ENCODE measurements at places on chromosomes 7 and 10. TPM values are rescaled to one million over a fixed set of nuclear protein-coding genes. Genes with fewer than 3 reads are reported as not detected.
A peak's percentile ranks its signal among the peaks of the same experiment; 100 is the strongest.

Gene NUTM2B
- 5.0 TPM for total RNA-seq

Gene ZNF716
- total RNA-seq: not detected

Gene NUDT13
- 0.56 TPM for total RNA-seq

DNA sequence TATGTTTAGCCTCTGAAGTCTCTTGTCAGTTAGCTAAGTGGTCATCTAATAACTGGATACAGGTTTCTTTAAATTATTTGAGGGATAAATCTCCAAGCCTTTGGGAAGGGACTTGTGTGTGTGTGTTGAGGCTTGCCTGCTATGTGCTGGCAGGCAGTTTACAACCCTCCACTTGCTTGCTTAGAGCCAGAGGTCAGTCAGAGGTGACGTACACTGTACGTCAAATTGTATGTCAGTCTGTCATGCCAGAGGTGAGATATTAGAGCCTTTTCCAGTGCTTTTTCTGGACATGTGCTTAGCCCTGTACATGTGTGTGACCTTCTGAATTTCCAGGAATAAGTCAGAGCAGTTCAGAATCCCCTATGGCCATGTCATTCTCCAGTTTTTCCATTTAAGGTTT is 438.9 kb downstream of the SDK1 start:
- no peaks in the 10 kb centered on the region for H3K27me3 ChIP-seq
- H3K36me3 ChIP-seq: no peaks in the 10 kb centered on the region
- H3K4me1 ChIP-seq: no peaks in the 10 kb centered on the region
- DNase-seq: no peak

- H3K4me1 ChIP-seq: no peaks in the 10 kb centered on the region
- no peaks in the 10 kb centered on the region for H3K36me3 ChIP-seq
- H3K4me3 ChIP-seq: no peak overlapping the region
- H3K27me3 ChIP-seq: no peaks in the 10 kb centered on the region
- no peak for DNase-seq
Observed at GRCh38 chr7:45647967-45648670, 74.0 kb downstream of the ADCY1 start.

- no peak overlapping the region for H3K4me3 ChIP-seq
- no peak for DNase-seq
- no peaks in the 10 kb centered on the region for H3K4me1 ChIP-seq
- H3K27ac ChIP-seq: no peak overlapping the region
- H3K27me3 ChIP-seq: no peaks in the 10 kb centered on the region
Observed at GRCh38 chr7:150572496-150572895, 5.3 kb downstream of the GIMAP4 start.

- H3K36me3 ChIP-seq: no peaks in the 10 kb centered on the region
- DNase-seq: no peak
- no peaks in the 10 kb centered on the region for H3K27me3 ChIP-seq
- H3K4me1 ChIP-seq: peaks cover 10% of the 10 kb centered on the region
- H3K27ac ChIP-seq: no peak overlapping the region
Observed at GRCh38 chr10:30185916-30186315, 126.5 kb upstream of the JCAD start.

DNA sequence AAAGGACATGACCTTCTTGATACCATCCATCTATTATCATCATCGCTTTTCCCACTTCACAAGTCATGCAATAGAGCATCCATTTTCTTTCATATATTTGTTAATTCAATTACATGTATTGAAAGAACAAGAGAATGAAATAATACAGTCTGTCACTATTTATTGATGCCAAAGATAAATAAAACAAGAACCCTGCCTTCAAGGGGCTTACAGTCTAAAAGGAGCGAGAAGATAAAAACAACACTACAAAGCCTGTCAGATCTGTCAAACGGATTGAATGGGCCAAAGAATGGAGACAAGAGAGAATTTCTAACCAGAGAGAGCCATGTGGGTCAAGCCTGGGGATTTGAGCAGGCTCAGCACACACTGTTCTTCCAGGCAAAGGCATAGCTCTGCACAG is 15.9 kb downstream of the CPA5 start:
- no peak overlapping the region for H3K4me3 ChIP-seq
- H3K36me3 ChIP-seq: no peaks in the 10 kb centered on the region
- no peak overlapping the region for H3K27ac ChIP-seq
- no peaks in the 10 kb centered on the region for H3K27me3 ChIP-seq
- DNase-seq: no peak
- H3K4me1 ChIP-seq: peaks cover 15% of the 10 kb centered on the region

GRCh38 chr7:139775829-139776266 is 1.9 kb downstream of the HIPK2 start:
- peak overlapping the region; percentile 75 for H3K4me3 ChIP-seq
- H3K36me3 ChIP-seq: no peaks in the 10 kb centered on the region
- peak; percentile 47 for DNase-seq
- no peaks in the 10 kb centered on the region for H3K27me3 ChIP-seq
- peak overlapping the region; percentile 85 for H3K27ac ChIP-seq
- peaks cover 21% of the 10 kb centered on the region for H3K4me1 ChIP-seq

DNA sequence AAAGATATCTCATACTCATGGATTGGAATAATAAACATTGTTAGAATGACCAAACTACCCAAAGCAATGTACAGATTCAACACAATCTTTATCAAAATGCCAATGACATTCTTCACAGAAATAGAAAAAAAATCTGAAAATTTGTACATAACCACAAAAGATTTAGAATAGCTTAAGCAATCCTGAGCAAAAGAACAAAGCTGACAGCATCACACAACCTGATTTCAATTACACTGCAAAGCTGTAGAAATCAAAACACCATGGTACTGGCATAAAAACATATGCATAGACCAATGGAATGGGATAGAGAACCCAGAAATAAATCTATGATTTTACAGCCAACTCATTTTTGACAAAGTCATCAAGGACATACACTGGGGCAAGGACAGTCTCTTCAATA is 130.0 kb upstream of the TMEM72 start:
- H3K4me3 ChIP-seq: no peak overlapping the region
- DNase-seq: no peak
- H3K4me1 ChIP-seq: no peaks in the 10 kb centered on the region
- no peaks in the 10 kb centered on the region for H3K27me3 ChIP-seq

Data from thoracic aorta (tissue), 2 donors.